Activated T-cell treated with anti-CD3 and anti-CD28 coated beads for 1 hour (primary cell): ENCODE measurements at places on chromosomes 3 and 15.

GRCh38 chr15:50320504-50320903 lies 34.5 kb downstream of the GABPB1 start:
- DNase-seq: no peak

DNA sequence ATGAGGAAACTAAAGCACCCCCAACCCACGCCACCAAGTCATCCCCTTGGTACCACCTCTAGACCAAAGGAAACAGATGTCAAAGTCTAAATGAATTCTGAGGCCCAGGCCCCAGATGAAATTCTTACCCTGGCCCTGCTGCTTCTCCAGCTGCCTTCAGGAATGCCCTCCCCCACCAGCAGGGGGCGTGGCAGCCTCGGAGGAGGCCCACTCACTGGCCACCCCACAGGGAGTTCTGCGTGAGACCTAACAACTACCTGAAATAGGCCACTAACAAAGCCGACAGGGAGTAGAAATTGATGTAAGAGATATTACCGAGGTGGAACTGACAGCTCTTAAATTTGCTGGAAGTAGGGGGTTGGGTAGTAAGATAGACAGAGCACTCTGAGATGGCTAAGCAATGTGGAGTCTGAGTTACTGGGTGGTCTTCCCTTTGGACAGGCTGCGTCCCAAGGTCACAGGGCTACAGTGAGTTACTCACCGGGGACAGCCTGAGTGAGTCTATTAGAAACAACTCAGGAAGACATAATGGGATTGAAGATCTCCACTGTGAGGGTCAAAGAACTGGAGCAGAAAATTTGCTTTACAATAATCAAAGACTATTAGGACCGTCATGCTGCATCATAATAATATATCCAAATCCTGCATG lies 240.7 kb downstream of the SHOX2 start:
- peak; percentile 5 for DNase-seq

DNA sequence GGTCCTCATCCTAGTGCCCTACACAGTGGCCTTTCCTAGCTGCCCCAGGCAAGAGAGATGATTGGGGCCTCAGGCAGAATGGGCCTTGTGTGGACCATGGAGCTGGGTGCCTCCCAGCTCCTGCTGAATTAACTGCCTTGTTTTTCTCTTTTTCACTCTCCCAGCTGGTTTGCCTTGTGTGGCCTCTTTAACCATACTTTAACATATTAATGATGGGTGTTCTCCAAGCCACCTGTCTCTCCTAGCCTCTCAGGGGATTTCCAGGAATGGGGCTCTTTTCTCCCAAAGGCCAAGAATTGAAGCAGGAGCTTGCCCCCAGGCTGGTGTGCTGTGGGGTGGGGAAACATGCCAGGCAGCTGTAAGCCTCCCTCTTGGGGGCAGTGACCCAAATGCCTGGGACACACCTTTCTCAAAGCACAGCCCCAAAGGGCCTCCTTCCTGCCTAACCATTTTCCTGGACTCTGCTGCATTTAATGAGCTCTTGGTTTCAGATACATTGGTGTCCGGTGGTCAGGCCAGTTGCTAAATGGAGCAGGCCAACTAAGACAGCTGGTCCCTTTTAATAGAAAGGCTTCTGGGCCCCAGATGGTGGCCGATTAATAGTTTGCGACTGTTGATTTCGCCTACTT lies 5.6 kb downstream of the ALPK3 start:
- DNase-seq: no peak

GRCh38 chr3:68773401-68773800 lies 158.9 kb downstream of the TAFA4 start:
- DNase-seq: no peak

- no peak for DNase-seq
Observed at GRCh38 chr3:42780892-42781700, 8.0 kb upstream of the CCDC13 start.

- no peak for DNase-seq
Observed at GRCh38 chr15:31267161-31268107, 59.2 kb upstream of the KLF13 start.

DNA sequence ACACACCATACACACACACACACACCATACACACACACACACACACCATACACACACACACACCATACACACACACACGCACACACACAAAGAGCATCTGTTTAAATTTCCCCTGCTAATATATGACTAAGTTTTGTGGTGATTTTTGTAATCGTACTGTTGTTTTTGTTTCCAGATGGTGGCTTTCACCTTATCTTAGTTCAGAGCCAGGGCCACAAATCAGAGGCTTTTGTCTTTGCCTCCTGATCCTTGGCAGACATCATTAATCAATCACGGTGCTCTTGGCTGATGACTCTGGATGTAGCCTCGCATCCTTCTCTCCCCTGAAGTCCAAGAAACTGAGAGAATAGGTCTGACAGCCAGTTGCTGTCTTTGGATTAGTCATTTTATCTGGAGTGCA lies 52.1 kb downstream of the EDEM1 start:
- DNase-seq: no peak

- no peak for DNase-seq
Observed at GRCh38 chr3:128555098-128555825, 62.3 kb upstream of the GATA2 start.

GRCh38 chr3:184419171-184419570 lies 39.3 kb downstream of the CHRD start:
- DNase-seq: no peak

DNA sequence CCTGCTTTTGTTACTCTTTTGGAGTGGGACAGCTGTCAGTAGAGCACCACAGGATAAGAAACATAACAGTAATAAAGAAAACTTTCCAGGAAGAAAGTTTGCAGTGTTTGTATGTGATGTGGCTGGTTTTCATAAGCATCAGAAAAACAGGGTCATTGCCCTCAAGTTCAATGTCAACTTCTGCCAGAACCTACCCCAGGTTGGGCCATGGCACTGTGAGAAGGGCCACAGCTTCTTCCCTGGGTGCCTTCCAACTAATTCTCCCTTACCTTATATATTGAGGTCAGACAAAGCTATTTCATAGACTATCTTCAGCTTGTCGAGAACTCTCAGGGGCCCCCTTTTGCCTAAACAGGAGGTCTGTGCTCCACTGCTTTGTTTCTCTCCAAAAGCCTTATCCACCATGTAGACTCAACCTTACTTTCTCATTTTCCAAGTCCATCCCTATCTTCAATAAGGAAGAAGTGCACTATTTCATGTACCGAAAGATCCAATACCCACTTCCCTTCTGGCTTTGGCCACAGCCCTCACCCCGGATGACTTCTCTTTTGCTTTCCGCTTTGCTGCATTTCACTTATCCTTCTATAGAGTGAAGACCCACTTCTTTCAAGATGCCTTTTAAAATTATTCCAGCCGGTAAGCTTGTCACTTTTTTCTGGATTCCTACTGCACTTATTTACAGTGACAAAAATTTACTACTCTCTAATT lies 38.2 kb upstream of the PLCL2 start:
- DNase-seq: no peak

- no peak for DNase-seq
Observed at GRCh38 chr15:37903919-37904625, 30.4 kb upstream of the TMCO5A start.

DNA sequence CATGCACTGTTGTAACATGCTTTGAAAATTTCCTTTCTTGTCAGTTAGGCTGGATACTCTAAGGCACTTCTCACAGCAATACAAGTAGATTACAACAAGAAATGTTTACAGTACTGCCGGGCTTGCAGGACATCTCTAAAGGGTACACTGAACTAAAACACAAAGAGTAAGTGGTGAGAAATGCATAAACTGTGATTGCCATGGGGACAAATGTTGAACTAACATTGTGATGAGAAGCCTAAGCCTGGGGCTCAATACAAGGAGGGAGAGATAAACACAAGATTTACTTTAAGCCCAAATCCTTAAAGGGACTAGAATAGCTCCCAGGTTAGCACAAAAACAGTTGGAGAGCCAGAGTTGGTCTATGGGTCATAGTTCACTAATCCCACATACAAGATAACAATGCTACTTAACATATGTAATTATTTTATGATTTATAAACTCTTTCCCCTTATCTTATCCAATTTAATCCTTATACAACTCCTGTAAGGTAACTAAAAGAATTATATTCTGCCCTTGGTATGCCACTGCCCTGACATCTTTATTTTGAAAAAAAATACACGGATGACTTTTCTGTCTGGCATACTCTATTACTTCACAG lies 126.9 kb downstream of the THRB start:
- no peak for DNase-seq

- DNase-seq: no peak
Observed at GRCh38 chr3:14565868-14566588, 25.9 kb upstream of the GRIP2 start.

DNA sequence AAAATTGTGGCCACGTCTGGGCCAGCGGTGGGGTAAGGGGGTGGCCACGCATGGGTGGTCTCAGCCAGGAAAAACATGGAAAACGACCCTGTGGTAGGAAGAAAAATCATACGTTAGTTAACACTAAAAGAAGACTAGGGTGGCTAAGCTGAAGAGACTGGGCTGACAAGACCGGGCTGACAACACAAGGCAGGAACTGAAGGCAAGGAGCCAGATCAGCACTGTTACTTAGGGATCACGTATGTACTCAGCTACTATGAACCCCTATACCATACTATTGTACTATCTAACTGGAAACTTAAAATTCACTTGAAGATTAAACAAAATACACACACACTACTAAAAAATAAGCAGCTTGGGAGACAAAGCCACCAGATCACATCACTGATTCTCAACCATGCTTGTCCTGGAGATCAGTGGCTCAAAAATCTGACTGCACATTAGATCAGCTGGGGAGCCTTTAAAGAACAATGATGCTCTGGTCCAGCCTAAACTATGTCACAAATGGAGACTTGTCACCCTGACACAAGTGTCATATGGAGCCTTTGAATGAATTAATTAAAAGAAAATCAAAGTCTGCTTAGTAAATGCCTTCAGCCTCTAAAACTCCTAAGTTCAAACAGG lies 442.2 kb downstream of the SHQ1 start:
- DNase-seq: no peak

DNA sequence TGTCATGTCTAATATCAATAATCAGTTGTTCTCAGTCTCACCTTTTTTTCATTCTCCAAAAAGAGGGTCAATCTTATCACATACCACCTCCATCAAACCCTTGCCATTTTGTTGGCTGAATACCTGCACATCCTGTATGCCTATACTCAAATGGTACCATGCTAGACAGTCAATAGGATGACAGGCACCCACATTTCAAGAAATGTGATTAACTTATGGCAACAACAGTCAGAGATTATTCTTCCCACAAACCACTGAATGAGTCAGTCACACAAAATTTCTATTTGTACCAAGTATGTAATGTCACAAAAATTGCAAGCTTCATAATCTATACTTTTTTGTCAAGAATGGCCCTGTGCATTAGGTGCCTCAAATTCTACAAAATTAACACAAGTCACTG lies 5.1 kb upstream of the SLC27A2 start:
- no peak for DNase-seq

DNA sequence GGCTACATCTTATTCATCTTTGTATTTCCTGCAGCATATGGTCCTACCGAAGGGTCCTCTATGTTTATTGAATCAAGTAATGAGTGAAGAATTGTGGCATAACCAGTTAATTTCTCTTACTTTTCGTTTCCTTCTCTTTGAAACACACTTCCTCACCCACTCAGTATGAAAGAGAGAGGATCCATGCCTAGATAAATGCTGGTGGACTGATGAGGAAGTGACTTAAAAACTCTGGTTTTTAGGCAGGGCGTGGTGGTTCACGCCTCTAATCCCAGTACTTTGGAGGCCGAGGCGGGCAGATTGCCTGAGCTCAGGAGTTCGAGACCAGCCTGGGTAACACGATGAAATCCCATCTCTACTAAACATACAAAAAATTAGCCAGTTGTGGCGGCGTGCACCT lies 2.2 kb upstream of the MB21D2 start:
- DNase-seq: no peak

DNA sequence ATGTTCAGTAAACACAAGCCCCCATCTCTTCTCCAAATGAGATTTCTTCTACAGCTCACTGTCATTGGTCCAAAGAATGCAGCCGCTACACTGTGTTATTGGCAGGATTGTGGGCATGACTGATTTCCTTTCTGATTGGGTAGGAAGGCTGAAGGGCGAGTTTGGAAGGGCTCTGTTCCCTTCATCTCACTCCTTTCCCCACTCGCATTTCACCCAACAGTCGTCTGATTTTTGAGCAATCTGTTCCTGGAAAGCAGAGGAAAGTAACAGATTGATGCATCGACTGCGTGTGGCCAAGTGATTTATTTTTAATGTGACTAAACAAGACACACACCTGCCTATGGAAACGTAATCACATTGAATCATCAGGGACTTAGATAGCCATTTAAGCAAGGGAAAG lies 55.5 kb downstream of the NOX5 start:
- DNase-seq: no peak

- DNase-seq: no peak
Observed at GRCh38 chr3:43759297-43759782, 68.6 kb downstream of the ABHD5 start.

GRCh38 chr3:61387817-61388216 lies 136.6 kb upstream of the FHIT start:
- DNase-seq: no peak

DNA sequence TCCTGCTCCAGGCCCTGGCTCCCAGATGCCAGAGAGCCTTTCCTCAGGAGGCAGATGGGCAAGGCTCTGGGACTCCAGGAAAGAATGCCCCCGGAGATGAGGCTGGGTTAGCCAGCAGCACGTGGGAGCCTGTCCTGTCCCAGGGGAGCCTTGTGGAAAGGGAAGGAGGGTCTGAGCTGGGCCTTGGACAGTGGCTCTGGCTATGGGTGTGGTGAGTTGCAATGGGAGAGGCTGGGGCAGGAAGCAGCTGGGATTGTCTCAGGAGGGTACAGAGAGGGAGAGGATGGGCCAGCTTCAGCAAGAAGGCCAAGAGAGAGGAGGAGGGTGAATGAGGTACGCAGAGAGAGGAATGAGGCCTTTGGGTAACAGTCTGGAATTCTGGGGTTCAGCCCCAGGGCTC lies 17.4 kb upstream of the CACNA2D2 start:
- DNase-seq: no peak

- no peak for DNase-seq
Observed at GRCh38 chr3:54888873-54889272, 39.0 kb downstream of the LRTM1 start.

- no peak for DNase-seq
Observed at GRCh38 chr15:40563426-40563825, 1.4 kb downstream of the CCDC32 start.

DNA sequence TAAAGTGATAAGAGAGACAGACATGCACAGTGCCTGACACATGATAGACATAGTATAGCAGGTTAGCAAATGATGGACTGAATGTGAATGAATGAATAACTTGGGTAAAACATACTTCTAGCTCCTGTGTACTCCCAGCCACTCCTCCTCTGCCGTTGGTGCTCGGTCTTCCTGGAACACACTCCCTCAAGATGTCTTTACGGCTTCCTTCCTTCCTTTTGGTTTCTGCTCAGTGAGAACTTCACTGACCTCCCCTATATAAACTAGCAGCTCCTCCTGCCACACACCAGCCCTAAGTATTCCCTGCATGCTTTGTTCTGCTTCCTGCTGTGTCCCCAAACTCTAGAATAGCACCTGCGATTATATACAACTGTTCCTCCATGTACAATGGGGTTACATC lies 50.2 kb downstream of the RAD54L2 start:
- no peak for DNase-seq

- no peak for DNase-seq
Observed at GRCh38 chr3:76765511-76765910, 274.4 kb upstream of the ROBO2 start.
